ENCODE measurements at places on chromosomes 2 and 18. TPM values are rescaled to one million over a fixed set of nuclear protein-coding genes. Genes with fewer than 3 reads are reported as not detected.

The ARMC9 gene
- 3.6 TPM for polyA plus RNA-seq

The DSG1 gene
- polyA plus RNA-seq, result 8.4 TPM

The BMP10 gene
- polyA plus RNA-seq, result not detected

The IL1RN gene
- polyA plus RNA-seq, result 1,363 TPM

The DSG2 gene
- 3.2 TPM for polyA plus RNA-seq

The GALNT14 gene
- 23.5 TPM for polyA plus RNA-seq

The ALPP gene
- polyA plus RNA-seq, result not detected

The FOXI3 gene
- polyA plus RNA-seq, result not detected

The CFAP65 gene
- polyA plus RNA-seq, result 0.01 TPM

The GAREM1 gene
- 4.9 TPM for polyA plus RNA-seq

The CDH19 gene
- polyA plus RNA-seq, result 0.73 TPM

The BIN1 gene
- polyA plus RNA-seq, result 4.6 TPM

The ITGB6 gene
- polyA plus RNA-seq, result 10.6 TPM

The MROH2A gene
- polyA plus RNA-seq, result 0.99 TPM

The TGFA gene
- polyA plus RNA-seq, result 24.7 TPM

The SGPP2 gene
- 5.5 TPM for polyA plus RNA-seq

The RFX8 gene
- polyA plus RNA-seq, result 0.08 TPM

The MC2R gene
- not detected for polyA plus RNA-seq

The DLX2 gene
- polyA plus RNA-seq, result not detected

The SLC16A14 gene
- polyA plus RNA-seq, result 2.0 TPM

The LCT gene
- 0.01 TPM for polyA plus RNA-seq

The LYPD6 gene
- 0.51 TPM for polyA plus RNA-seq

The FAM228B gene
- polyA plus RNA-seq, result 4.8 TPM

The FAP gene
- 0.95 TPM for polyA plus RNA-seq

The ATG9A gene
- polyA plus RNA-seq, result 20.8 TPM

The ALK gene
- polyA plus RNA-seq, result 0.04 TPM

The UGT1A7 gene
- polyA plus RNA-seq, result 28.8 TPM

The AMER3 gene
- not detected for polyA plus RNA-seq

The CCL20 gene
- polyA plus RNA-seq, result 56.3 TPM

The ZNF396 gene
- 0.74 TPM for polyA plus RNA-seq

The BOLL gene
- polyA plus RNA-seq, result not detected

The OXER1 gene
- 0.48 TPM for polyA plus RNA-seq

The SIX2 gene
- 0.09 TPM for polyA plus RNA-seq

The DNAJC5G gene
- polyA plus RNA-seq, result 0.14 TPM

The WIPF1 gene
- polyA plus RNA-seq, result 4.8 TPM

The TMEM178A gene
- 1.1 TPM for polyA plus RNA-seq

The AKAIN1 gene
- not detected for polyA plus RNA-seq

The ANKRD44 gene
- polyA plus RNA-seq, result 1.1 TPM

The BMPR2 gene
- 5.2 TPM for polyA plus RNA-seq

The IHH gene
- polyA plus RNA-seq, result 0.06 TPM

The SCN9A gene
- polyA plus RNA-seq, result 0.10 TPM

The UGT1A3 gene
- 1.5 TPM for polyA plus RNA-seq

The GALNT5 gene
- polyA plus RNA-seq, result 3.1 TPM

The ADD2 gene
- polyA plus RNA-seq, result 0.12 TPM

The LRP1B gene
- 0.02 TPM for polyA plus RNA-seq

The CNDP1 gene
- polyA plus RNA-seq, result 0.04 TPM

The ZSWIM2 gene
- not detected for polyA plus RNA-seq

The LRRTM1 gene
- not detected for polyA plus RNA-seq

The CPO gene
- 0.06 TPM for polyA plus RNA-seq

The RPRM gene
- 0.35 TPM for polyA plus RNA-seq

The ACAA2 gene
- 19.0 TPM for polyA plus RNA-seq
